ENCODE measurements at places on chromosomes 1 and 21.

- DNase-seq, result no peak
Observed at GRCh38 chr1:43438576-43438952, 15.2 kb downstream of the HYI start.

DNA sequence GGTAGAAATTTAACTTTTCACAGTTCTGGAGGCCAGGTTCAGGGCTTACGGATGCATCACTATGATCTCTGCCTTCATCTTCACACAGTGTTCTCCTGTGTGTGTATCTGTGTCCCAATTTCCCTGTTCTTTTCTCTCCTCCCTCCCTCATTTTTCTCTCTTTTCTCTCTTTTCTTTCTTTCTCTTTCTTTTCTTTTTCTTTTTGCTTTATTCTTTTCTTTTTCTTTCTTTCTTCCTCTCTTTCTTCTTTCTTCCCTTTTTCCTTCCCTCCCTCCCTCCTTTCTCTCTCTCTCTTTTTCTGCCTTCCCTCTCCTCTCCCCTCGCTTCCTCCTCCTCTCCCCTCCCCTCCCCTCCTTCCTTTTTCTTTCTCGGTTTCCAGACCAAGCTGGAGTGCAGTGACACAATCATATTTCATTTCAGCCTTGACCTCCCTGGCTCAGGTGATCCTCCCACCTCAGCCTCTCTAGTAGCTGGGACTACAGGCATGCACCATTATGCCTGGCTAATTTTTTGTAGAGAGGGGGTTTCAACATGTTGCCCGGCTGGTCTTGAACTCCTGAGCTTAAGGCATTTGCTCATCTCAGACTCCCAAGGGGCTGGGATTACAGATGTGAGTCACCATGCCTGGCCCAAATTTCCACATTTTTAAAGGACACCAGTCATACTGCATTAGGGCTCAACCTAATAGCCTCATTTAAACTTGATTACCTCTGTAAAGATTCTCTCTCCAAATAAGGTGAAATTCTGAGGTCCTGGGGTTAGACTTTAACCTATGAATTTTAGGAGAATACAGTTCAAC, 115.9 kb downstream of the HUNK start:
- no peak for DNase-seq

DNA sequence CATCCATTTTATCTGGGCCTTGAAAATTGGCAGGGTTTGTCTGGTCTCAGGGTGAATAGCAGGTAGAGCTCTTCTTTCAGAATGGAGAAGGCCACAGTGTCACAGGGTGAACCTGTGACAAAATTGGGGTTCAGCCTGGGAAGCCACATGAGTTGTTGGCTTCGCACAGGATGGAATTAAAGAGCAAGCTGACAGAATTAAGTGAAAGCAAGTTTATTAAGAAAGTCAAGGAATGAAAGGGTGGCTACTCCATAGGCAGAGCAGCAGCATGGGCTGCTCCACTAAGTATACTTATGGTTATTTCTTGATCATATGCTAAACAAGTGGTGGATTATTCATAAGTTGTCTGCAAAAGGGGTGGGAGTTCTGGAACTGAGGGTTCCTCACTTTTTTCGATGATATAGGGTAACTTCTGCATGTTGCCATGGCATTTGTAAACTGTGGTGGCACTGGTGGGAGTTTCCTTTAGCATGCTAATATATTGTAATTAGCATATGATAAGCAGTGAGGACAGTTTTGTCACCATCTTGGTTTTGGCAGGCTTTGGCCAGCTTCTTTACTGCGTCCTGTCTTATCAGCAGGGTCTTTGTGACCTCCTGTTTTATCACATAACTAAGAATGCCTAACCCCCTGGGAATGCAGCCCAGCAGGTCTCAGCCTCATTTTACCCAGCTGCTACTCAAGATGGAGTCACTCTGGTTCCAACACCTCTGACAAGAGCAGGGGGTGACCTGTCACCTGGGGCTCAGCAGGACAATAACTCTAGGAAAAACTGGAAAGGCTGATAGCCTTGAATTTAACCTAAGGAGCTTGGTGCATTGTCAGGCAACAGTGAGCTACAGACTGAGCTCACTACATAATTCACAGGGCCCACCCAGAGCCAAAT, 5.1 kb downstream of the IFNAR2 start:
- no peak for DNase-seq

DNA sequence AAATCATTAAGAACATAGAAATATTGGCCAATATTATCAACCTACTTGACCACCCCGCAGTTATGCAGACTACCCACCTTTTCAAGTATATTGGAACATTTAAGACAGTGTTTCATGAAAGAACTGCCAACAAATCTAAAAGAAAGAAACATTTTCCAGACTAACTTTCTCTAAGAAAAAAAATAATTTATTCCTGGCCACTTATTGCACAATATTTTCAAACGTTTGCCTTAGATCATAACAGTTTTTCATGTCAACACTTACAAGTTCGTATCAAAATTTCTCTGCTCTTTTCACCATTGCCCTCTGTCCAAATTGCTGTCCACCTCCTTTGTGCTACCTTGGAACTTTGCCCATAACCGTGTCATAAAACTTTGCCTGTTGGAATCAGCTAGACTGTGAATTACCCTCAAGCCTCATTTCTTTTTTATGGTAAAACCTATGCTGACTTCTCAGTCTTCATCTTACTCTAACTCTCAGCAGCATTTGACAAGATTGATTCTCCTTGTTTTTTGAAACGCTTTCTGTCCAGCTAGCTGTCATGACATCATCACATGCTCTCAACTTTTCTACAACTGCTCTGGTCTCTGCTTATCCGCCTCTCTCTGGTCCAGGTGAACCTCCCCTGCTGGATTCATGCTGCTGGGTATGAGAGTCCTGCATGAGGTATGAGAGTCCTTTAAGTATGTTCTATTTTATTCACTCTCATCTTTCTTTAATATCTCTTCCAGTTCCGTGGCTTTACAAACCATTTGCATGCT, 92.8 kb upstream of the CHRM3 start:
- DNase-seq, result no peak

DNA sequence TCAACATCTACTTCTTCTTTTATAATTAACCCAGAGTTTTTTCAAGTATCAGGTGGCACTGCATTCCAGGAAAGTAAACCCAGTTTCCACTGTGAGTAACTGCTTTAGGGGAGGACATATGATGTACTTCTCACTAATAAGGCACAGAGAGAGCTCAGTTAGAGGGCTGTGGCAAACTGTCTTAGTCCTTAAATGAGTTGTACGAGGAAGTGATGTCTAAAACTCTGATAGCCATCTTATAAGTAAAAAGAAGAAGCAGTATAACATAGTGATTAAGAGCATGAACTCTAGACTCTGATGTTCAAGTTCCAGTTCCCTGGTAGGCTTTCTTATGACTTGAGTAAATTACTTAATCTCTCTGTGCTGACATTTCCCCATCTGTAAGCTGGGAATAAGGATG, 58.7 kb upstream of the PTGS2 start:
- no peak for DNase-seq

GRCh38 chr1:15836772-15837669, 10.5 kb upstream of the SPEN start:
- DNase-seq, result peak; percentile 29

DNA sequence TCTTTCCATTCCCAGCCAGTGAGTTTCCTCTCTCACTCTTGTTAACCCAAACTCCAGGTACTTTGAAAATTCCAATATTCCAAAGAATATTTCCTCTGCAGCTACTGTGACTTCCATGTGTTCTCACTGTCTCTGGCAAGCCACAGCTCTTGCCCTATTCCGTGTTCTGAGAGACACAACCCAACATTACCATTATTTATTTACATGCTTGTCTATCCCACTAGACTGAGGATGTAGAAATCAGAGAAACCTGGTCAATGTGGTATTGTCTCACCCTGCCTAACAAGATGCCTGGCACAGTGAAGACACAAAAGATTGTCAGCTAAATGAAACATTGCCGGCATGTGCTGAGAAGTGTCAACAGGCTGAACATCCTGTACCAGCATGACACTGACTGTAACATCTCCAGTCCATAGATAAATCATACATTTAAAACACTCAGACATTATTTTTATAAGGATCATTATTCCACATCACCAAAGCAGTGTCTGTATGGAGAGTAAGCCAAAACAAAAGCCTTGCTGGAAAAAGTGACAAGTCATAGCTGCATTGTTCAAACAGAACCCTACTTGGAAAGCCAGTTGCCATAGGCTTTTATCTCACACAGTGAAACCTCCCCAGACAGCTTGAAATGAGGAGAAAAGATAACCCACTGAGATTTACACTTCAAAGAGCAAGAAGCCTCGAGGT, 72.3 kb downstream of the SIPA1L2 start:
- no peak for DNase-seq

GRCh38 chr1:61337981-61338848, 255.9 kb downstream of the NFIA start:
- no peak for DNase-seq

- no peak for DNase-seq
Observed at GRCh38 chr1:197800379-197801110, 25.3 kb upstream of the DENND1B start.

GRCh38 chr1:218421531-218421930, 76.4 kb downstream of the TGFB2 start:
- no peak for DNase-seq

DNA sequence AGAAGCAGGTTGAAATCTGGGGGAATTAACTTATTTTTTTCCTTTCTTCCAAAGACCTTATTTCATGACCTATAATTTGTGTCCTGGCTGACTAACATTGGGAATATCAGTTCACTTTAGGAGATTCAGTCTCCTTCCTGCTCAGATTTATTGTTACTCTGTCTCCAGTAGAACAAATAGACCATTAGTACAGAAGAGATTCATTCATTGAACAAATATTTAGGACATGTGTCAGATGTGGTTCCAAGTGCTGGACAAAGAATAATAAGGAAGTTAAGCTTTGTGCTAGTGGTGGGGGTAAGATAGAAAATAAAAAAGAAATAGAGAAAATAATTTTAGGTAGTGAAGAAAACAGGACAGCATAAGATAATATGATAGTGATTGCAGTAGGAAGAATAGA, 20.3 kb downstream of the ZMYM4 start:
- no peak for DNase-seq

DNA sequence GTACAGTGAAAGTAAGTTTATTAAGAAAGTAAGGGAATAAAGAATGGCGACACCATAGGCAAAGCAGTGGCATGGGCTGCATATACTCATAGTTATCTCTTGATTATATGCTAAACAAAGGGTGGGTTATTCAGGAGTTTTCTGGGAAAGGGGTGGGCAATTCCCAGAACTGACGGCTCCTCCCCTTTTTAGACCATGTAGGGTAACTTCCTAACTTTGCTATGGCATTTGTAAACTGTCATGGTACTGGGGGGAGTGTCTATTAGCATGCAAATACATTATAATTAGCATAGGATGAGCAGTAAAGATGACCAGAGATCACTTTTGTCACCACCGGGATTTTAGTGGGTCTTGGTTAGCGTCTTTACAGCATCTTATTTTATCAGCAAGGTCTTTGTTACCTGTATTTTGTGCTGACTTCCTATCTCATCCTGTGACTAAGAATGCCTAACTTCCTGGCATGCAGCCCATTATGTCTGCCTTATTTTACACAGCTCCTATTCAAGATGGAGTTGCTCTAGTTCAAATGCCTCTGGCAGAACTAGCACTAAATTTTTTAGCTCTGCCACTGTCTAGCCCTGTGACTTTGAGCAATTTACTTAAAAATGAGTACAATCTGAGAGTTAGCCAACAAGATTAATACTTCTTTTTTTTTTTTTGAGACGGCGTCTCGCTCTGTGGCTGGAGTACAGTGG, 110.3 kb upstream of the PALMD start:
- no peak for DNase-seq

GRCh38 chr1:198925567-198925966, 286.7 kb downstream of the PTPRC start:
- DNase-seq, result no peak

GRCh38 chr1:37667023-37667671, 25.2 kb upstream of the CDCA8 start:
- DNase-seq, result no peak

DNA sequence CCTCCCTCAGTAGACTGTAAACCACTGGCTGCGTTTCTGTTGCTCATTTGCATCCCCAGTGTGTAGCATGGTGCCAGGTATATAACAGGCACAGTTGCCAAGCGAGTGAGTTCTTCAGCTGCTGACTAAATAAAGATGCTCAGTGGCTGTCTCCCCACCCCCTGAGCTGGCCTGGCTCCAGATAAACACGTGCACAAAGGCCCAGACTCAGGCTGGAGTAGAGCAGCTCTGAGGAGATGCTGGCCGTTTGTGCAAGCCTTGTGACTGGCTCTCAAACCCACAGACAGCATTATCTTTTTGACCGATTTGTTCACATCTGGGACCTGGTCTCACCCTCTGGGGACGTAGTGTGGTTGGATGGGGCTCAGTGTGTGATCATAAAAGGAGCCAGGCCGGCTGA, 7.1 kb downstream of the CHRNB2 start:
- no peak for DNase-seq

GRCh38 chr1:201599548-201599947, 60.6 kb downstream of the NAV1 start:
- no peak for DNase-seq

GRCh38 chr21:34554227-34554626, 42.2 kb upstream of the KCNE1 start:
- DNase-seq, result no peak

- no peak for DNase-seq
Observed at GRCh38 chr1:8365661-8366362, 47.9 kb downstream of the SLC45A1 start.

DNA sequence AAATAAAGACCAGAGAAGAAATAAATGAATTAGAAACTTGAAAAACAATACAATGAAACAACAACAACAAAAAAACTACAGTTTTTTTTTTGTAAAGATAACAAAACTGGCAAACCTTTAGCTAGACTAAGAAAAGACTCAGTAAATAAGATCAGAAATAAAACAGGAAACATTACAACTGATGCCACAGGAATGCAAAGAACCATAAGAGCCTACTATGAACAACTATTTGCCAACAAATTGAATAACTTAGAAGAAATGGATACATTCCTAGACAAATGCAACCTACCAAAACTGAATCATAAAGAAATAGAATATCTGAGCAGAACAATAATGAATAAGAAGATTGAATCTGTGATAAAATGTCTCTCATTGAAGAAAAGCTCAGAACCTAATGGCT, 742.0 kb downstream of the ADGRL2 start:
- no peak for DNase-seq

GRCh38 chr1:219490566-219490965, 122.3 kb downstream of the ZC3H11B start:
- DNase-seq, result no peak

Data from activated CD4-positive, alpha-beta T cell treated with anti-CD3 and anti-CD28 coated beads, Interleukin-2, amount 10 ng/mL, durations not matched to agents 7 days and 5 days (primary cell).